ENCODE measurements at places on chromosomes 2 and 18. TPM values are rescaled to one million over a fixed set of nuclear protein-coding genes. Genes with fewer than 3 reads are reported as not detected.

GRCh38 chr2:29317077-29317517, 201.9 kb downstream of the CLIP4 start:
- DNase-seq: no peak

MAIP1 gene
- total RNA-seq: 27.1 TPM

- DNase-seq: no peak
Measured at GRCh38 chr2:74688881-74689280, 34.8 kb downstream of the SEMA4F start.

BOLA3 gene
- 60.6 TPM for total RNA-seq

- DNase-seq: no peak
Measured at GRCh38 chr2:113840518-113840917, 49.4 kb upstream of the ACTR3 start.

- DNase-seq: no peak
Measured at GRCh38 chr2:172340394-172340793, 87.0 kb upstream of the ITGA6 start.

SCN3A gene
- total RNA-seq: 0.35 TPM

FBXO41 gene
- total RNA-seq: 2.3 TPM

- DNase-seq: no peak
Measured at GRCh38 chr2:141523199-141523598, 607.6 kb downstream of the LRP1B start.

DNA sequence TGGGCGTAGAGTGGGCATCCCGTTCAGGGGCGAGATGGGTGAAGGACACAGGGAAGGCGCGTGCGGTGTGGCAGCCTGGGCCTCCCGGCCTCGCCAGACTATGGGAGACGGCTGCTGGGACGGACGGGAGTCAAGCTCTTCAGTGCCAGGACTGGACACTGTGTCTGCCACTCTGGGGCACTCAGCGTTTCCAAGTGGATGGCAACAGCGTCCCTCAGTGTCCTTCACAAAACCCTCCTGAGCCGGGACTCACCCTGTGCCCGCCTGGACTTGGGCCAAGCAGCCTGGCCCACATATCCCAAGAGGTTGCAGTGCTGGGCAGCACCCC, 16.3 kb upstream of the BOK start:
- DNase-seq: no peak

KCNS3 gene
- total RNA-seq: 13.0 TPM

DNA sequence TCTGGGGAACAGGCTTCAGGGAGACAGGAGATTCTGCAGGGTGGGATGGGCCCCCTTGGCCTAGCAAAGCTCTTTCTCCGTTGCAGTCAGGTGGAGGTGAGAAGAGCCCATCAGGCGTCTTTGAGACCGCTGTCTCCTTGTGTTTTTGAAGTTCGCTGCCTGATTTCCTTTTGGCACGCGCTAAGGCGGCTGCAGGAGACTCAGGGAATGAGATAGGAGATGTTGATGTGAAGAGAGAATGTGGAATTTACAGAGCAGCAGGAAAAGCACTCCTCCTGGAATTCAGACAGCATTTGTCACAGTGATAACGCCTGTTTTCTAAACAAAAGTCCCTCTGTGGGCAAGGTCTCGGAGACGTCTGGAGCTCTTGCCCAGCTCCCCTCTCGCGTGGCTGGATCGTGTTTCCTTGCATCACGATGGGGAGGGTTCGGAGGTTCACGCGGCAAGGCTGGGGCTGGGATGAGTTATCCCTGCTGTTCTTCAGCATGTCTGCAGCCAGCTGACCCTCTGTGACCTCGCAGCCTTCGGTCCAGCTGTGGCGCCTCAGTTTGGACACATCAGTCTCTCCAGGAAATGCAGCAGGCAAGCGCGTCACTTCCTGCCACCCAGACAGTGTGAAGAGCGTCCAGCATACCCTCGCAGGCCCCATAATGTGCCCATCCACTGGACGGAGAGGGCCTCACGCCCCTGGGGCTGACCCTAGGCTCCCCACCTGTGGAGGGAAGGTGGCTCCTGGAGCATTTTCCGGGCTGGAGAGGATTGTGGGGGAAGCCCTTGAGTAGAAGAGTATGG, 30.2 kb downstream of the GLI2 start:
- DNase-seq: no peak

- no peak for DNase-seq
Measured at GRCh38 chr18:8616028-8616401, 6.8 kb downstream of the RAB12 start.

DNA sequence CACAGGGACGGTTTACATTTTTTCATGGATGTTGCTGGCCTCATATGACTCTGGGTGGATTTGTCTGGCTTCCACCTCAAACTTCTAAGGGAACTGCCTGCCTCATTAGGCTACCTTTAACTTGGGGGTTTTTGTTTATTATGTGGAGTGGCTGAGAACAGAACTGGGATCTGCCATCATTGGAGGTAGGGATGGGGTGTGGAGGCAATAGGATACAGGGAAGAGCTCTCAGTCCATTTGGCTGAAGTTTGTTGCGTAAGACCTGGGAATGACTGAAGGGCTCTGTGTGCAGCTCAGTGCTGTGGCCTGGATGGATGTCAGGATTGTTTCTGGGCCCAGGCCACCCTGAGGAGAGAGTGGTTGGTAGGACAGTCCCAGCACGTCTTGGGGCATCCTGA, 31.2 kb downstream of the ASB1 start:
- DNase-seq: no peak

KCNK3 gene
- 0.53 TPM for total RNA-seq

GRCh38 chr2:140128909-140129308, 1348.7 kb upstream of the NXPH2 start:
- no peak for DNase-seq

- DNase-seq: no peak
Measured at GRCh38 chr18:13103366-13103765, 112.2 kb downstream of the CEP192 start.

FAM124B gene
- total RNA-seq: 50.3 TPM

- DNase-seq: no peak
Measured at GRCh38 chr2:231348704-231349373, 46.7 kb upstream of the B3GNT7 start.

KIAA1328 gene
- 2.3 TPM for total RNA-seq

GPN1 gene
- total RNA-seq: 32.7 TPM

GRCh38 chr2:205347899-205348298, 334.4 kb upstream of the NRP2 start:
- DNase-seq: no peak

GRCh38 chr2:140023291-140023690, 1243.1 kb upstream of the NXPH2 start:
- no peak for DNase-seq

GRCh38 chr18:13653746-13654433, 72.5 kb downstream of the FAM210A start:
- DNase-seq: no peak

SERPINB11 gene
- not detected for total RNA-seq

DNA sequence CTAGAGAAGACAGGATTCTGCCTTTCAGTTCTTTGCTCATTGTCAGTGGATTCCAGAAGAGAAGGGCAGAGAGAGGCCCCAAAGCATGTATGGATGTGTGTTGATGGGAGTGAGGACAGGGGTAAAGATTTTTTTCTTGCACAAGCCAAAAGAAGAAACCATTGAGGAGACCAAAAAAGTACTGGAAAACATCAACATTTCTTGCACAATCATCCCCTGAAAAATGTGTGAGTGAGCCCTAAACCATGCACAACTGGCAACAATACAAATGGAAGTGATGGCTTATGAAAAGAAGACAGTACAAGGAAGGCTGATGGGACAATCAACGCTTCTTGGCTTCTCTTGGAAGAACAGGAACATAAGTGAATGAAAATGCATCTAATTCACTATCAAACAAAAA, 5.6 kb upstream of the SMAD7 start:
- no peak for DNase-seq

DNA sequence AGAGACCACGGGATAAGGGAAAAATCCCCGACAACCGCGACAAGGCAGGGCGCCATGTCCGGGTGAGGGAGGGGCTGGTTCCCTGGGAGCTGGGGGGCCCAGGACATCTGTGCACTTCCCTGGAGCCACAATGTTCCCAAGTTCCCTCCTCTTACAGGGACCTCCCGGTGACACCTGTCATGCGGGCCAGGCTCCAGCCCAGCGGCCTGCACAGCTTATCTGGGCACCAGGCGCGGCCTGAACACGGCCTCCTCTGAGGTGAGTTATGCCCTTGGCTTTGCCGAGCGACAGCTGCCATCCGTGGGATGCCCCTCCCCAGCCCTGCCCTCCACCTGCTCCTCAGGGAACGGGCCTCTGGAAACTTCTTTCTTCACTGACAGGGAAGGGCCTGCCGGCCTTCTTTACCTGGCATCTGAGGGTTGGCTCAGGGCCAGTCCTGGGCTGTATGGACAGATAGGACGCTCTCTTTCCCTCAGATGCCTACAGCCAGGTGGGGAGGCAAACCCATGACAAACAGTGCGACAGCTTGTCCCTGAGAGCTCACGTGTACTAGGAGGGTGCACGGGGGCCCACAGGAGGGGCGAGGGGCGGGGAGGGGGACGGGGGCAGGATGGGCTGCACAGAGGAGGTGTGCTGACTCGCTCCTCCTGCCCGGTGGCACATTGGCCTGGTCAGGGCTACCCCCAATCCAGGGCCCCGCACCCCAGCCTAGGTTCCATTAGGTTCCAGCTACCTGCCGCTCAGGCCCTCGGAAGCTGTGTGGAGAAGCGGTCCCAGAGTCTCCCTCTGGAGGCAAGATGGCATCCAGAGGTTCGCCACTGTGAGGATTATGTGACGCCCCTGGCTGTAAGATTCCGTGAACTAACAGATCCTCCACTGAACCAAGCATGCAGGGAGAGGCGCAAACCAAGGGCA, 34.9 kb upstream of the HPCAL1 start:
- DNase-seq: no peak

- no peak for DNase-seq
Measured at GRCh38 chr18:14942275-14942674, 194.3 kb downstream of the ANKRD30B start.

DNA sequence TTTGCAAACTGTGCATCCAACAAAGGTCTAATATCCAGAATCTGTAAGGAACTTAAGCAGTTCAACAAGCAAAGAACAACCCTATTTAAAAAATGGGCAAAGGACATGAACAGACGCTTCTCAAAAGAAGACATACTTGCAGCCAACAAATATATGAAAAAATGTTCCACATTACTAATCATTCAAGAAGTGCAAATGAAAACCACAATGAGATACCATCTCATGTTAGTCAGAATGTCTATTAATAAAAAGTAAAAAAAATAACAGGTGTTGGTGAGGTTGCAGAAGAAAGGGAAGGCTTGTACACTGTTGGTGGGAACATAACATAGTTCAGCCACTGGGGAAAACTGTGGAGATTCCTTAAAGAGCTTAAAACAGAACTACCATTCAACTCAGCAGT, 126.2 kb downstream of the NAT8 start:
- no peak for DNase-seq

DNA sequence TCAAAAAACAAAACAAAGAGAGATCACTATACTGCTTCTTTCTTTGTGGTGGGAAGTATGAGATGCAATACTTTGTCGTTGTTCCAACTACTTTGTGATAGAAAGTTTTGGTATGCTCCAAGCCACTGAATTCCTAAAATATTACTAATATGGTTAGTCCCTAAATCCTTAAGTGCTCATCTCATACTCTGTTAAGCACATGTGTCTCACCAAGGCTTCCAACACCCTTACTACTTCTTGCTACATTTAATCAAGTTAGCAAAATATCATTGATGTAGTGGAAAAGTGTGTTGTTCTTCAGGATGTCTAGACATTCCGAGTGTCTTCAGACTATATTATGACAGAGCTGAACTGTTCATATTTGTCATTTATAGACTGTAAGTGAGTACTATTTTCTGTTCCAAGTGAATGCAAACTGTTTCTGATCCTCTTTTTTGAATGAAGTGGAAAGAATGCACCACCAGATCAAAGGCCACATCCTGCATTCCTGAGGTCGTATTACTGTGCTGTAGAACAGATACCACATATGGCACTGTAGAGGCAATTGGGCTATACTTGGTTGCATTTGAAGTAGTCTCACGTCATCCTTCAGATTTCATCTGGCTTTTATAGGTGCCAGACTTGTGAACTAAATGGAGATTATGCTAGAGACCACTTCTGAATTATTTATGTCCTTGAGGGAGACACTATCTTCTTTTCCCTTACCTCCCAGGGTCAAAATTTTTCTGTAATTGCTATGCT, 298.4 kb upstream of the ZNF521 start:
- DNase-seq: no peak

SGPP2 gene
- 1.4 TPM for total RNA-seq

GRCh38 chr2:172806493-172806892, 70.8 kb downstream of the RAPGEF4 start:
- DNase-seq: no peak

RNU2-63P gene
- total RNA-seq: not detected

DNA sequence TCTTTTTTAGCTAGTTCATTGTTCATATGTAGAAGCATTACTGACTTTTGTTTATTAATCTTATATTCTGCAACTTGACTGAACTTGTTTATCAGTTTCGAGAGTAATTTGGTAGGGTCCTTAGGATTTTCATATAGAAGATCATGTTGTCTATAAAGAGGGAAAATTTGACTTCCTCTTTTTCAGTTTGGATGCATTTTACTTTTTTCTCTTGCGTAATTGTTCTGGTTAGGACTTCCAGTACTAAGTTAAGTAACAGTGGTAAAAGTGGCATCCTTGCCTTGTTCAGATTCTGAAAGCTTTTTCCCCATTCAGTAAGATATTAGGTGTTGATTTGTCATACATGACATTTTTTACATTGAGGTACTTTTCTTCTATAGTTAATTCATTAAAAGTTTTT, 726.0 kb downstream of the KCNJ3 start:
- DNase-seq: no peak

TUBA3E gene
- total RNA-seq: not detected

DNA sequence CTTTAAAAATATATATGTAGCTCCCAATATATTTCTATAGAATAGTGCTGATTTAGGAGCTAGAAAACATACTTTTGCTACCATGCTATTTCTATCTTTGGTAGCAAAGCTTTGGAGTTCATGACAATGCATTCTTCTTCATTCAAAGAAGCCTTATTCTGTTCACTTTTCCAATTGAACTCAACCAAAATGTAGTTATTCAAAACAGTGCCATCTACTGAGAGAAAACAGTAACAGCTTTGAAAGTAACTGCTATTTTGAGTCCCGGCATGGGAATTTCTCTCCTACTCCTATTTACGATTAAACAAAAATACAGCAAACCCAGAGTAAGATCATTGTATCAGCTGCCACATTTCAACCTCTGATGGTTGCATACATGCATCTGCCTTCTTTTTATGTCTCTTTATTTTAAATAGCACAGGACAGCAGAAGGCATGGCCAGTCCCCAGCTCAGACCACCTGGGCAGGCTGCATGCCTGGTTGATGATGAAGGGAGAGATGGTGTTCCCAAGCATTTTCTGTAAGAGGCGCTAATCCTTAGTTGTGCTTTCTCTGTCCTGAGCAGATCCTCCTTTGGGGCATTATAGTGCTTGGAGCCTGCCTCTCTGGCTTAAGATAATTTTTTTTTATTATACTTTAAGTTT, 69.7 kb upstream of the SULT1C3 start:
- DNase-seq: no peak

MBP gene
- total RNA-seq: 14.1 TPM

GRCh38 chr18:46481847-46482245, 175.2 kb downstream of the LOXHD1 start:
- DNase-seq: no peak

CBLN2 gene
- total RNA-seq: 0.47 TPM

SERPINB3 gene
- total RNA-seq: not detected

- no peak for DNase-seq
Measured at GRCh38 chr2:136242687-136243277, 124.8 kb upstream of the CXCR4 start.

FZD7 gene
- total RNA-seq: 10.5 TPM

POTEJ gene
- total RNA-seq: not detected

HOXD12 gene
- total RNA-seq: not detected

GRCh38 chr2:102632380-102633175, 13.2 kb downstream of the SLC9A2 start:
- DNase-seq: no peak

Measured in glomerular endothelial cell (primary cell).